ENCODE measurements at places on chromosomes 5 and 9. TPM values are rescaled to one million over a fixed set of nuclear protein-coding genes. Genes with fewer than 3 reads are reported as not detected.

Gene UBE2QL1
- not detected for total RNA-seq

Gene DDX4
- total RNA-seq = not detected

Gene PPP3R2
- not detected for total RNA-seq

Gene FANCC
- total RNA-seq = 4.1 TPM

Gene MARCOL
- not detected for total RNA-seq

Gene KCNN2
- total RNA-seq = 3.6 TPM

- no peaks in the 10 kb centered on the region for H3K36me3 ChIP-seq
- peaks cover 6% of the 10 kb centered on the region for H3K4me1 ChIP-seq
- H3K27me3 ChIP-seq = no peaks in the 10 kb centered on the region
- H3K27ac ChIP-seq = no peak overlapping the region
Measured at GRCh38 chr9:114454652-114455051, 50.6 kb downstream of the WHRN start.

- no peak overlapping the region for H3K4me3 ChIP-seq
- no peaks in the 10 kb centered on the region for H3K36me3 ChIP-seq
- H3K27ac ChIP-seq = no peak overlapping the region
- no peaks in the 10 kb centered on the region for H3K4me1 ChIP-seq
- no peaks in the 10 kb centered on the region for H3K27me3 ChIP-seq
- no peak for DNase-seq
Measured at GRCh38 chr5:83306572-83307241, 164.8 kb upstream of the VCAN start.

DNA sequence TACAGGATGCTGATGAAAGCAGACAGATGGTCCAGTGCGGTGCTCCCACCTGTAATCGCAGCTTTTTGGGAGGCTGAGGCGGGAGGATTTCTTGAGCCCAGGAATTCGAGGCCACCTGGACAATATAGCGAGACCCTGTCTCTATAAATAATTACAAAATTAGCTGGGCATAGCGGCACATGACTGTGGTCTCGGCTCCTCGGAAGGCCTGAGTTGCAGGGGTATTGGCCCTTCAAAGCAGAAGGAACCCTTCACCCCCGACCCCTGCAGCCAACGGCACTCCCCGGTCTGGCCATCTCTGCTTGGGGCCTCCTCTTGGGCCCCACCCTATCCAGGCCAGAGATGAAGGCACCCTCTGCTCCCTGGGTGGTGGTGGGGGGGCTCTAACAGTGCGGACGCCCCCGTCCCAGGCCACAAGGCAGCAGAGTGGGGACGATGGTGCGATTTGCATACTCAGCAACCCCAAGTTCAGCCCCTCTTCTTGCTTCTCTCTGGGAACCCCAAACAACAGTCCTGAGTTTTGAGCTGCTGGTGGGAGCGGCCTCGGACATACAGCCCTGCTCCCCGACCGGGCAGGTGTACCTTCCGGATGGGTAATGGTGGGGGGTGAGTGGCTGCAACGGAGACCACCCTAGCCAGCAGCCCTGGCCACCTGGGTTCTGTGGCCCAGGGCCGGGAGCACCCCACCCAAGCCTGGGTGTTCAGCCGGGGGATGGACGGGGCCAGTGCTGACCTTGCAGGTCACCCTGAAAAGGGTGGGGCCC is 50.7 kb downstream of the NACC2 start:
- no peak for DNase-seq
- no peak overlapping the region for H3K4me3 ChIP-seq
- H3K27me3 ChIP-seq = no peaks in the 10 kb centered on the region
- H3K36me3 ChIP-seq = no peaks in the 10 kb centered on the region

DNA sequence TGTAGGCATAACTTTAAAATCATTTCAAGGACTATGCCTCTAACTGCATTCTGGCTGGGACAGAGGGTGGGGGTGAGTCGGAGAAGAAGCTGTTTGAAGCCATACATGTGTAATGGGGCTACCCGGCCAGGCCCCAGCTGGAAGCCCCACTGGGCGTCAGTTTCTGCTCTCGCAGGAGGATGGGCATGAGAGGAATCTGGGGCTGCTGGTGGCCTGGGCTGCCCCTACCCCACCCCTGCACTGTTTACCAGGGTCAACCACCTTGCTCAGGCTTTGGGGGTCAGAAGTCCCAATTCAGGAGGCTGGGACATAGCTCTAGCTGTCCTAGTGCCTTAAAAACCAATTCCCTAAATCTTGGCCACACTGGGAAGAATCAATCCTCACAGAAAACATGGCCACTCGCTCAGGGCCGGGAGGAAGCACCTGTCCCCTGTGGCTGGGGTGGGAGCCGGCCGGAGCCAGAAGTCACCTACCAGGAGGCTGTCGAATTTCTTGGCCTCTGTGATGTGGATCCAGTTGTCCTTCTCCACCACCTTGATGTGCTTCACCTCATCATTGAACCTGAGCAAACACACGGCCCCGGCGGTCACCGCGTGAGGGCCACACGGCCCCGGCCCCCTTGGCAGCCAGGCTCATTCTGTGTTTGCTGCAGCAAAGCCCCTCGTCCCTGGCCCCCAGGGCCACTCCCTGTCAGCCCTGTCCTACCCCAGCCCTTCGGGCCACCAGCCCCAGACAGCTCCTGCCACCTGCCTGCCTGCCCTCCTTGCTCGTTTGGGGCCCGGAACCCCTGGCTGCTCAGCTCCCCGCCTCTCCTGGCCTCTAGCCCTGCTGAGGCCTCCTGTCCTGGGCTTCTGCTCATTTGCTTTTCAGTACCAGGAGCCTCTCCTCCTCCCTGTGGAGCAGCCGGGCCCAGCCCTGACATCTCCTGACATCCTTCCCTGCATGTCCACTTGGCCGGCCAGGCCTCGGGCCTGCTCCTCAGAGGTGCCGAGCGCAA is 33.6 kb upstream of the SARDH start:
- H3K36me3 ChIP-seq = no peaks in the 10 kb centered on the region
- no peak overlapping the region for H3K4me3 ChIP-seq
- no peaks in the 10 kb centered on the region for H3K4me1 ChIP-seq
- H3K27me3 ChIP-seq = no peaks in the 10 kb centered on the region

- no peaks in the 10 kb centered on the region for H3K36me3 ChIP-seq
- no peaks in the 10 kb centered on the region for H3K27me3 ChIP-seq
- H3K4me3 ChIP-seq = no peak overlapping the region
Measured at GRCh38 chr5:117652958-117653280, 1078.3 kb upstream of the SEMA6A start.

DNA sequence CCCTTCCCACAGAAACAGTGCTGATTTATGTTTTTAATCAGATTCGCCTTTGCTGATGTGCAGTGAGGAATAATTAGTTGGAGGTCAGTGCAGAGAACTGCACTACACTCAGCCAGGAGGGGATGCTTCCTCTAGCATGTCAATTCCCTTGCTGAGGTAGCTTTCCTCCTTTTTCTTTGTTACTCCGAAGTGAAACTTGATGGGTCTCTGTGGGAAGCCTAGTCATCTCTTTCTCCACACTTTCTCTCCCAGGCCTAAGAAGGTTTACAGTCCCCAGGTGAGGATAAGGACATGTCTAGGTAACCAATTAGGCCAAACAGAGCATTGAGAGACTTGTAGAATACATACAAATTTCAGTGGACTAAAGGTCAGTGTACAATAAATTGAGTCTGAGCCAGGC is 461.8 kb downstream of the KIF4B start:
- H3K27ac ChIP-seq = no peak overlapping the region
- no peak for DNase-seq
- no peak overlapping the region for H3K4me3 ChIP-seq
- no peaks in the 10 kb centered on the region for H3K27me3 ChIP-seq

DNA sequence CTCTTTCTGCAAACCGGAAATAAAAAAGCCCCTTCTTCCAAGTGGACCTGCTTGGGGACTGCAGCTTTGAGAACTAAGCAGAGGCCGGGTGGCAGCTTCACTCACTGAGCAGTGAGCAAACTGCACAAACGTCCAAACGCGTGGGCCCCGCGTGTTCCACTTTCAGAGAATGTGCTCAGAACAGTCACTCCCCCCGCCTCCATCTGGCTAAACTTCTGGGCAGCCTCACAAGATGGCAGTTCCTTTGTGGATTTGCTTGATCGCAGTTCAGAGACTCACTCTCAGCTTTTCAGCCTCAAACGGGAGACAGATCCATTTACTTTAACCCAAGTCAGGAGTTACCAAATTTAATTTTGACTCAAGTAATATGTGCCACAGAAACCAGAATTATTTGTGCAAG is 216.6 kb downstream of the TLE1 start:
- H3K27ac ChIP-seq = no peak overlapping the region
- no peaks in the 10 kb centered on the region for H3K36me3 ChIP-seq
- H3K27me3 ChIP-seq = no peaks in the 10 kb centered on the region
- no peak for DNase-seq

GRCh38 chr5:3307982-3308621 is 287.5 kb upstream of the IRX1 start:
- H3K27me3 ChIP-seq = no peaks in the 10 kb centered on the region
- no peaks in the 10 kb centered on the region for H3K36me3 ChIP-seq
- no peak for DNase-seq
- H3K27ac ChIP-seq = no peak overlapping the region

- no peak overlapping the region for H3K27ac ChIP-seq
- no peaks in the 10 kb centered on the region for H3K36me3 ChIP-seq
- DNase-seq = no peak
- no peaks in the 10 kb centered on the region for H3K27me3 ChIP-seq
- no peaks in the 10 kb centered on the region for H3K4me1 ChIP-seq
- no peak overlapping the region for H3K4me3 ChIP-seq
Measured at GRCh38 chr5:133316346-133317343, 264.8 kb downstream of the HSPA4 start.

DNA sequence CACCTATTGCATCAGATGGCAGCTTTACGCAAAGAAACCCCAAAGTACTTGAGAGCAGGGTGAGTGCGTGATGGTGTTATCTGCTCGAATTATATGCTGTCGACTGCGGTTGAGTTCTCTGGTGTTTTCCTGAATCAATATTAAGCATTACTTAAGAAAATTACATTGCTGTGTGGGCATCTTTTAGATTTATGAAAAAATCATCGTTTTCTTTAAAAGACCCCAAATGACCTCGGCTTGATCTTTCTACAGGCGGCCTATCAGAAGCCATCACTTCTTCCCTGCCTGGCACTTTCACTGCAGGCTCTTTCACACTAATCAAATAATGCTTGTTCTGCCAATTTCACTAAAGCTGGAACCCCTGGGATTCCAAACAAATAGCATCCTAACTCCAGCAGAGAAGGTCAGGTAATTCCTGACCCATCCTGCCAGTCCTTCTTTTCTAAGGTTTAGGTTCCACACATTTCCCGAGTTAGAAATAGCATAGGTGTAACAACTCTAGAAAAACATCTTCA is 1.7 kb downstream of the UBE2QL1 start:
- H3K36me3 ChIP-seq = no peaks in the 10 kb centered on the region
- H3K27ac ChIP-seq = no peak overlapping the region

GRCh38 chr5:448061-448765 is 5.2 kb downstream of the EXOC3 start:
- no peaks in the 10 kb centered on the region for H3K4me1 ChIP-seq
- DNase-seq = no peak
- no peak overlapping the region for H3K4me3 ChIP-seq
- H3K27me3 ChIP-seq = no peaks in the 10 kb centered on the region

- no peaks in the 10 kb centered on the region for H3K36me3 ChIP-seq
- no peak overlapping the region for H3K27ac ChIP-seq
- H3K27me3 ChIP-seq = no peaks in the 10 kb centered on the region
Measured at GRCh38 chr5:14347522-14347921, 204.4 kb downstream of the TRIO start.

GRCh38 chr5:123299136-123299535 is 124.1 kb downstream of the CEP120 start:
- H3K4me1 ChIP-seq = no peaks in the 10 kb centered on the region
- peaks cover 4% of the 10 kb centered on the region for H3K27me3 ChIP-seq
- no peaks in the 10 kb centered on the region for H3K36me3 ChIP-seq
- H3K4me3 ChIP-seq = no peak overlapping the region
- no peak overlapping the region for H3K27ac ChIP-seq
- DNase-seq = no peak

GRCh38 chr5:176814313-176814685 is 3.9 kb downstream of the UNC5A start:
- no peaks in the 10 kb centered on the region for H3K27me3 ChIP-seq
- no peak for DNase-seq
- no peak overlapping the region for H3K4me3 ChIP-seq
- no peaks in the 10 kb centered on the region for H3K4me1 ChIP-seq

DNA sequence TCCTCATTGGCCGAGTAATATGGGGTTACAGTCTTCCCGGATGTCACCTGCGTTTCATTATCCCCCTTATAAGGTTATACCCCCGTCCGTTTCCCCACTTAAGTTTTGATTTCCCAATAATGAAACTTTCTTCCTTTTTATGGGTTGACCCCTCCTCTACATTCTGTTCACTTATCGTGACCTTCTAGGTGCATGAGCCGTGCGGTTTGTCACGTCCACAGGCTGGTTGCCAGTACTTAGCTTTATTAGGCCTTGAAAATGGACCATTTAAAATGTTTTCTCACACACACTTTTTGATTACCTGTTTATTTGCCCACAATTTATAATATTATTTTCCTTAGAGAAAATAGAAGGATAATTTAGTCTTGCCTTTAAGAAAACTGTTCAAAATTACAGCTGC is 111.5 kb downstream of the FAM174A start:
- no peak overlapping the region for H3K4me3 ChIP-seq
- no peak for DNase-seq
- no peaks in the 10 kb centered on the region for H3K36me3 ChIP-seq
- H3K27me3 ChIP-seq = no peaks in the 10 kb centered on the region

DNA sequence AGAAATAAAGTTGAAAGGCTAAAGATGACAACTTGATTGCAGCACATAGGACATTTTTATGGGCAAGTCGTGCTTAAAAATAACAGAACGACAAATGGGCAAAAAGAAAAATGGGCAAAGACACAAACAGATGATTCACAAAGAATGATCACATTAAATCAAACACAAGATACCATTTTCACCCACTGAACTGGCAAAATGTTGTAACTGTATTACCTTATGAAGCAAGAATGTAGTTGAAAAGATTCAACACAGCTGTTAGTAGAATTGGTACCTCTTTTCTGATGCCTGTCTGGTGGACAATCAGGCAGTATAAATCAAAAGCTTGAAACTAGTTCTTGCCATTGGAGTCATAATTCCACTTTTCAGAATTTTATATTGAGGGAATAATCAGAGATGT is 81.0 kb upstream of the PALM2AKAP2 start:
- no peaks in the 10 kb centered on the region for H3K27me3 ChIP-seq
- H3K36me3 ChIP-seq = no peaks in the 10 kb centered on the region
- H3K27ac ChIP-seq = no peak overlapping the region
- H3K4me1 ChIP-seq = no peaks in the 10 kb centered on the region
- H3K4me3 ChIP-seq = no peak overlapping the region

- H3K4me3 ChIP-seq = no peak overlapping the region
- H3K4me1 ChIP-seq = no peaks in the 10 kb centered on the region
- H3K27me3 ChIP-seq = no peaks in the 10 kb centered on the region
- no peak for DNase-seq
Measured at GRCh38 chr5:83628360-83628759, 92.3 kb downstream of the HAPLN1 start.

DNA sequence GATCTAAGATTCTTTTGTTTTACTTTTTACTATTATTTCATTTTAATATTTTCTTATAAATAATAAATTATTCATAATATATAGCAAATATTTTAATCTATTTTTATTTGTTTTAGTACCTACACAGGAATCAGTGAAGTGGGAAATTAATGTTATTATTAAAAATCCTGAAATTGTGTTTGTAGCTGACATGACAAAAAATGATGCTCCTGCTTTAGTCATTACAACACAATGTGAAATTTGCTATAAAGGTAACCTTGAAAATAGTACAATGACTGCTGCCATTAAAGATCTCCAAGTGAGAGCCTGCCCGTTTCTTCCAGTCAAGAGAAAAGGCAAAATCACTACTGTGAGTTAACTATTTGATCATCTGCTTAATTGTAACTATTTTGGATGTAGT is 138.7 kb downstream of the VPS13A start:
- no peaks in the 10 kb centered on the region for H3K27me3 ChIP-seq
- H3K36me3 ChIP-seq = no peaks in the 10 kb centered on the region
- H3K4me1 ChIP-seq = no peaks in the 10 kb centered on the region

GRCh38 chr9:79692857-79693571 is 121.2 kb downstream of the TLE4 start:
- no peak overlapping the region for H3K4me3 ChIP-seq
- H3K36me3 ChIP-seq = no peaks in the 10 kb centered on the region
- H3K4me1 ChIP-seq = no peaks in the 10 kb centered on the region

Measured in uterus (tissue), 4 donors.